ENCODE measurements at places on chromosomes 13 and 19. TPM values are rescaled to one million over a fixed set of nuclear protein-coding genes. Genes with fewer than 3 reads are reported as not detected.

PRRG2 gene
- 0.76 TPM for total RNA-seq

GRCh38 chr13:20174656-20175405, 14.0 kb upstream of the GJA3 start:
- DNase-seq, result peak; percentile 83

CGB5 gene
- not detected for total RNA-seq

- no peak for DNase-seq
Observed at GRCh38 chr19:1456121-1456900, 6.4 kb downstream of the APC2 start.

- peak; percentile 53 for DNase-seq
Observed at GRCh38 chr13:111115061-111115964, at the start of gene ARHGEF7. Gene ARHGEF7, plus strand, starts transcription at chr13:111115310. Its CDS starts 217 bp downstream, at chr13:111115527.

OPA3 gene
- total RNA-seq, result 24.5 TPM

NKPD1 gene
- not detected for total RNA-seq

U2AF2 gene
- total RNA-seq, result 74.5 TPM

DNA sequence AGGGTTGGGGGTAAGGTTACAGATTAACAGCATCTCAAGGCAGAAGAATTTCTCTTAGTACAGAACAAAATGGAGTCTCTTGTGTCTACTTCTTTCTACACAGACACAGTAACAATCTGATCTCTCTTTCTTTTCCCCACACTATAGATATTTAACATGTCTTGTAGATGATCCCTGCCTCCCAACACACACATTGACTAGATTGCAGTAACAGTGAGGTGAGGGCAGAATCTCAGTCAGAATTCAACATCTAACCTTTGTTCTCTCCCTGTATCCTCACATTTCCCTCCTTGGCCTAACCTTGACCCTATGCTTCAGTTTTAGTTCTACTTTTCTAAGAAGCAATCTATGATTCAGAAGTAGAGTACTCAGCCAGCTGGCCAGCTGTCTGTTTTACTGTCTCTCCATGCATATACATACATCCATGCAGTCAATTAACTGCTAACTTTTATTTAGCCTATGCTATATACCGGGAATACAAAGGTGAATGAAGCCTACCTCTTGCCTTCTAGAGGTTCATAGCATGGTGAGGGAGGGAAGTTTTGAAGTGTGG, 18.1 kb downstream of the DNAJC15 start:
- no peak for DNase-seq

PCDH17 gene
- total RNA-seq, result 2.6 TPM

DNA sequence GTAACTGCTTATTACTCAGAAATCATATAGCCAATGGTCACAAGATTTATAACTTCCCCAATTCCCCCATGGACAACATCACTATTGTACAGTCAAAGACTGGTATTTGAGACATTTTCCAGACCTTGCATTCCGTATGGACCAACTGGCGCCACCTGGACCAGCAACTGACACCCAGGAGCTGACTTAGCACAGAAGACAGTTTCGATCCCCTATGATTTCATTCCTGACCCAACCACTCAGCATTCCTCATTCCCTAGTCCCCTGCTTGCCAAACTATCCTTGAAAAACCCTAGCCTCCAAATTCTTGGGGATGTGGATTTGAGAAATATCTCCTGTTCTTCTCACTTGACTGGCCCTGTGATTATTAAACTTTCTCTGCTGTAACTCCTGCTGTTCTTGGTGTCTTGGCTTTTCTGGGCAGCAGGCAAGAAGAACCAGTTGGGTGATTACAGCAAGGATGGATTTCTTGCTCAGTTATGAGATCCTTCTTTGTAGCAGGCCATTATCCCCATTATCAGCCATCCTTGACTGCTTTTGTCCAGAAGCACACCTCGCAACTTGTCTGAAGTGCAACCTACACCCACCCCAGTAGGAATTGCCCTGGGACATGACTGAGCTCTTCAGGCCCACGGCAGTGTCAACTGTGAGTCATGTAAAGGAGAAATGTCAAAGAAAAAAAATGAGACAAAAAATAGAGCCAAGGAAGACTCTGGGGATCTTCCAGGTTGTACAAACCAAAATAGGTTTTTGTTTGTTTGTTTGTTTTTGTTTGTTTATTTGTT, 13.7 kb upstream of the MAP3K10 start:
- DNase-seq, result no peak

DNA sequence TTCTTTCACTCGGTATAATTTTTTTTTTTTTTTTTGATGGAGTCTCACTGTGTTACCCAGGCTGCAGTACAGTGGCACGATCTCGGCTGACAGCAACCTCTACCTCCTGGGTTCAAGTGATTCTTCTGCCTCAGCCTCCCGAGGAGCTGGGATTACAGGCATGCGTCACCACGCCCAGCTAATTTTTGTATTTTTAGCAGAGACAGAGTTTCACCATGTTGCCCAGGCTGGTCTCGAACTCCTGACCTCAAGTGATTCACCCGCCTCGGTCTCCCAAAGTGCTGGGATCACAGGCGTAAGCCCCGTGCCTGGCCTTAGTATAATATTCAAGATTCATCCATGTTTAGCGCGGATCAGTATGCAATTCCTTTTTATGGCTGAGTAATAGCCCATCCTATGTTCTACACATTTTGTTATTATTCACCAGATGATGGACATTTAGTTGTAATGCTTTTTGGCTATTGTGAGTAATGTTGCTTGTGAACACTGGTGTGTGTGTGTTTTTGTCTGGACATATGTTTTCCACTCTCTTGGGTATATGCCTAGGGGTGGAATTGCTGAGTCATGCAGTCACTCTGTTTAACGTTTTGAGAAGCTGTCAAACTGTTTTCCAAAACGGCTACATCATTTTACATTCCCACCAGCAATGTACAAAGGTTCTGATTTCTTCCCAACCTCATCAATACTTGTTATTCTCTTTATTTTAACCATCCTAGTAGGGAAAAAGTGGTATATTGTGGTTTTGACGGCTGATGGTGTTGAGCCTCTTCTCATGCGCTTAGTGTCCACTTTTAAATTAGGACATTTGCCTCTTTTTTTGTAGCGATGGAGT, 22.9 kb downstream of the PLEKHF1 start:
- no peak for DNase-seq

- DNase-seq, result peak; percentile 7
Observed at GRCh38 chr19:46394402-46394797, 19.0 kb downstream of the CCDC8 start.

- DNase-seq, result no peak
Observed at GRCh38 chr19:13095934-13096927, 6.4 kb downstream of the LYL1 start.

DNA sequence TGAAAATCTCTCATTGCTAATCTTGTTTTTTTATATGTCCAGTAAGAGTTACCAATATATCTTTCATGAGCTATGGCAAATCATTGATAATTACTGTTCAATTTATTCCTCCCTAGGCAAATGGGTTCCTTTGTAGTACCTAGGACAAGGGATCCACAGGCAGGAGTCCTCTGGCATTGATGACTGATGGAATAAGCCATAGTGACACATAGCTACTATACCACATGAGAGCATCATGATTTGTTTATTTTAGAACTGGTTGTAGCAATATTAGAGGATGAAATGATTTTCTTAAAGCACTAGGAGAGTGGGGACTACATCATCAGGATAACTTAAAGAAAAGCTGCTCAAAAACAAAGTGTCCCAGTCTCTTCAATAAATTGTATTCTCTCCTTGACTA, 21.7 kb upstream of the MAB21L1 start:
- no peak for DNase-seq

GRCh38 chr13:100530671-100531213, 57.8 kb downstream of the GGACT start:
- DNase-seq, result no peak

SYCN gene
- not detected for total RNA-seq

GRCh38 chr13:103349211-103349980, 283.2 kb upstream of the SLC10A2 start:
- no peak for DNase-seq

DNA sequence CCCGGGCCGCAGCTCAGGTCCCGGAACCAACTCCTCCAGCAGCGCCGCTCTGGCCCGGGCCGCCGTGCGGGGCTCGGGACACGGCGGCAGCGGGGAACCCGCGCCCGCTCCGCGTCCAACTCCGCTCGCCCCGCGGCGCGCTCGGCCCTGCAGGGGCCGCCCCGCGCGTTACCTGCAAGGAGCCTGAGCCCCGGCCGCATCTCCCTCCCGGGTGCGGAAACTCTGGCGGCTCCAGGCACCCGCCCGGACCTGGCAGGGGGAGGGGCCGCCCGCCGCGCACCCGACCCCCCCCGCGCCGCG, at the start of gene TMTC4:
TMTC4 (minus strand) TSS at position 224 of the 300 bp plus-strand sequence. CDS start 4,433 bp downstream, outside the sequence.
- no peak for DNase-seq

DNA sequence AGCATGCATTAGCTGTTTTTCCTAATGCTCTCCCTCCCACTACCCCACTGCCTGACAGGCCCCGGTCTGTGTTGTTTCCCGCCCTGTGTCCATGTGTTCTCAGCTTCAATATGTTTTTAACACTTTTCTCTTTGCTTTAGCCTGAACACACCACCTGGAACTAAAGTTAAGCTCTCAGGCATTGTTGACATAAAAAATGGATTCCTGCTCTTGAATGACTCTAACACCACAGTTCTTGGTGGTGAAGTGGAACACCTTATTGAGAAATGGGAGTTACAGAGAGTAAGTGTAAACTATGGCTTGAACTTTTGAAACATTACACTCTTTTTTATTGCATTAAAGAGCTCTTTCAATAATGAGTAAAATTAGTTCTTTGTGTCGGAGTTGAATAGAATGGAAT, 70.1 kb downstream of the TDRD3 start:
- DNase-seq, result no peak

DNA sequence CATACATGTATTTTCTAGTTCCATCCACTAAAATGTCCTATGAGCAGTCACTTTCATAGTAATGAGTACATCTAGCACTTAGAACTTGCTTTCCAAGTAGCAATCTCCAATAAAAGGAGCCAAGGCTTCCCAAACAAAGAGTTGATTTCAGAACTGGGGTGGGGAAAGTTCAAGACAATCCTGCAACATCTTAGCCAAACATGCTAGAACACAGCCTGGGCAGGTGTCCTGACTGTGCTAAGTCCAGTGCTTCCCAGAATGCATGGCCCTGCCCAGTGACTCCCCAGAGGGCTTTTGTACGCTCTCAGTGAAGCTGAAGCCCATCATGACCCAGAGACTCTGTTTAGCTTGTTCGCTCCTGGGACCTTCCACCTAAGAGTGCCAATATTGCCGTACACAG, 106.7 kb upstream of the UBAC2 start:
- no peak for DNase-seq

KLK7 gene
- total RNA-seq, result not detected

DNA sequence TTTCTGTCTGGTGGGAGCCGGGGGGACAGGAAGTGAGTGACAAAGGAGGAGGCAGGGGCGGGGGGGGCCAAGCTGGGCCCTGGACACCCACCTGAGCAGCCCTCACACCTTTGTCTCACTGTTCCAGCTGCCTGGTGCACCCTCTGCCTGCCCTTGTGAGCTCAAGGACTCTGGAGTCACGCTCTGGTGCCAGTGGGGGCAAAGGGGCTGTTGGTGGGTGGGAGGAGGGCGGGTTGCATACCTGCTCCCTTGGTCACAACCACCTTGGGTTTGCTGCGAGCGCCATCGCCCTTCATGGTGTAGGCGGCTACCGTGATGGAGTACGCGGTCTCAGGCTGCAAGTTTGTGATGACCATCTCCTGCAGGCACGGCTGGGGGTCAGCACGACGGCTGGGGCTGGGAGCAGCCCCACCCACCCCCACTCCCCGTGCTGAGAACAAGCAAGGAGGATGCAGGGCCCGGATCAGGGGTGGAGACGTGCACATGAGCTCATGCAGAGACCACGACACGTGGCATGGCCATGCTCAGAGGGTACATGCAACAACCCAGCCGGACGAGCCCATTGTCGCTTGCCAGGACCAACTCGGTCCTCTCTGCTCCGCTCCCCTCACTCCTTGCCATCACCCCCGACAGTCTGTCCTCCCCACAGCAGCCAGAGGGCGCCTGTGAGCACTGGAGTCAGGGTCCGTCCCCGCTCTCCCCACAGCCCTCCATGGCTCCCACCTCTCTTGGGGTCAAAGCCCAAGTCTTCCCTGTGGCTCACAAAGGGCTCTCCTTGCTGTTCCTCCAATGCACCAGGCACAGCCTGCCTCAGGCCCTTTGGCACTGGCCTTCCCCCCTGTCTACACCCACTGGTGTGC, 114.9 kb downstream of the PTPRS start:
- no peak for DNase-seq

DNA sequence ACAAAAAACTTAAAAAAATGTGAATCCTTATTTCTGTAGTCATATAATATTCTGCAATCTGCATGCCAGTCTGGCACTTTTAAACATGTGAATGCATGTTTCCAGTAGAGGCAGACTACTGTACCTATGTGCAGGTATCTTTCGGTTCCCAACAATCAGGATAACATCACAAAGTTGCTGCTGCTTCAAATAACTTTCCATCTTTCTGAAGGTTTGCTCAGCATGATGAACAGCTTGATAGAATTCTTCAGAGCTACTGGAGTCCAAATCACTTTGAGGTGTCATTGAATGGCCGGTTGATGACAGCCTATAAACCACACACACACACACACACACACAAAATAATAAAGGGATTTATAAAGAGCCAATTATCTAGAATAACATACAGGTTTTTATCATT, 132.1 kb upstream of the ATXN8OS start:
- DNase-seq, result no peak

DNA sequence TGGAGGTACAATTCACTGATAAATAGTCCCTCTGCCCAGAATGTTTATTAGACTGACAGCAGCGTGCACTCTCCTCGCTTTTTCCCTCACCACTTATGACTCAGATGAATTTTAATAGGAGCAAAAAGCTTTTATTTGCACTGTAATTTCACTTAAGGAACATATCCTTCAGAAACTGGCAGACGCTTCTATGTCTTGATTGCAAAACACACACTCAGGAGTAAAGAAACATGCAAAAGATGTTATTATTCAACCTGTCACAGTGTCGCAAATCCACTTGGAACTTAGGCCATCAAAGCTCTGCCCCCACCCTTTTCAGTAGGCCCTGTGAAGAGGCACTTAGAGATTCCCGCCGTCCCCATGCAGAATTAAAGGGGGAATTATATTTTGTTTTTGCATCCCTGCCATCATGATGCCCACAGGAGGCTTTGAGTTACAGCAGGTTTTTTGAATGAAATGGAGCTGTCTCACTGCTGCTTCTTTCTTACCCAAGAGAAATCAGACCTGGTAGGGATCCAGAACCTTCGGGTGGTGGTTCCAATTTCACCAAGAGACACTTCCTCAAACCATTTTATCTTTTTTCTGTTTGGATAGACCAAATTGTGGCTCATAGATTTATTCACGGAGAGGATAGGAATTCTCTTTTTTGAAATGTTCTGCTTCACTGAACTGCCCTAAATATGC, 74.5 kb downstream of the GGACT start:
- DNase-seq, result no peak

HAUS8 gene
- 5.4 TPM for total RNA-seq
